ENCODE measurements at places on chromosomes 7 and 10.

- no peak for DNase-seq
These were observed 48.4 kb upstream of the ARHGAP21 start for GRCh38 chr10:24771943-24772694.

GRCh38 chr7:31476073-31476745, 37.7 kb upstream of the ITPRID1 start:
- no peak for DNase-seq

DNA sequence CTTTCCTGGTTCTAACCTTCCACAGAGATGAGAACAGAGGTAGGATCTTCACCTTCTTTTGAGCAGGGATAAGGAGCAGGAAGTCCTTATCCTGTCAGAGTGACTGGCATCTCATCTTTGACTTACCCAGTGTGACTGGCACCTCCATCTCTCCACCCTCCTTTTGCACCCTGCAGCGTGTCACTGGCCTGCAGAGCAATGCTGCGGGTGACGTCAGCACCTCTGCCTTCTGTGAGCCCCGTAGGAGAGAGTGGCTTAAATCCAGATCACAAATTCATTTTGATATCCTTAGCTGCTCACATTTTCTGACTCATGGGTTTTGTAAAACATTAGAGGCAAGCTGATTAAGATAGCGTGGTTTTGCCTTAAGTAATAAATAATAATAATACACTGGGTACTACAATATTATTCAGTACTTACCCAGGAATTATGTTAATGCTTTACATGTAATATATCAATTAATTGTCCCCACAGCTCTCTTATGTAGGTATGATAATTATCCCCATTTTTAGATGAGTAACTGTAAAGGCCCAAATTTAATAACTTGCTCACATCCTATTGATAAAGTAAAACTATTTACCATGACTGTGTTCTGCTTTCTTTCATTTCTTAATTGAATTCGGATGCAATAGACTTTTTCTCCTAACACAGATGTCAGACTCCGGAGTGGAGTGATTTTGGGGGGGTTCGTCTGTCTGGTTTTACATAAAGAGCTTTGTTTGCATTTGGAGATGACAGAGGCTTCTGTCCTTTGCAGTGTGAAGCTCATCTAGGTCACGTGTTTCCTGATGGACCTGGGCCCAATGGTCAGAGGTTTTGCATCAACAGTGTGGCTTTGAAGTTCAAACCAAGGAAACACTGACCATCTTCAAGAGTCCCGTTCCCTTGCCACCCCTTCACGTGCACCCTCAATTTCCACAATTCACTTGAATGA, 24.9 kb downstream of the MSRB2 start:
- no peak for DNase-seq

DNA sequence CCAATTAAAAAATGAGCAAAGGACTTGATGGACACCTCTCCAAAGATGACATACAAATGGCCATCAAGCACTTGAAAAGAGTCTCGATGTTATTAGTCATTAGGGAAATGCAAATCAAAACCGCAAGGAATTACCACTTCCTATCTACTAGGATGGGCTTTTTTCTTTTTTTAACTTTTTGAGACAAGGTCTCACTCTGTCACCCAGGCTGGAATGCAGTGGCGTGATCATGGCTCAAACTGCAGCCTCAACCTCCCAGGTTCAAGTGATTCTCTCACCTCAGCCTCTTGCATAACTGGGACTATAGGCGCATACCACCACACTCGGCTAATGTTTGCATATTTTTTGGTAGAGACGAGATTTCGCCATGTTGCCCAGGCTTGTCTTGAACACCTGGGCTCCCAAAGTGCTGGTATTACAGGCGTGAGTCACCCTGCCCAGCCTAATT, 13.6 kb downstream of the NKX1-2 start:
- peak; percentile 90 for DNase-seq

- peak; percentile 36 for DNase-seq
These were observed 23.7 kb downstream of the SRRM3 start for GRCh38 chr7:76225379-76225778.

DNA sequence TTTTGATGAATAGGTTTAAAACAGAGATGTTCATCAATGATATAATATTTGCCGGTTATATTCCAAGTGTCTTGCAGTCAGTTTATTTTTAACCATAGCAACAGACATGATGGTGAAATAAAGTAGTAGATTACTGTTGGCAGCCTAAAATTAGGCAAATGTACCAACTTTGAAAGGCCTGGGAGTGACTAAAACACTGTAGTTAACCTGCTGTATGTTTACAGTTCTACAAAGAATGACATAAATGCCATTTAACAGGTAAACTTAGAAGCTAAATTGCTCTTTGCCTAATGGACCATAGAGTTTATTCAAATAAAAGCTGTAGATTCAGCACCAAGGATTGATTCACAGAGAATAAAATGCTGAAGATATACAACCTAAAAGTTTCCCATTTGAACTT, 64.1 kb downstream of the PHTF2 start:
- DNase-seq: no peak

DNA sequence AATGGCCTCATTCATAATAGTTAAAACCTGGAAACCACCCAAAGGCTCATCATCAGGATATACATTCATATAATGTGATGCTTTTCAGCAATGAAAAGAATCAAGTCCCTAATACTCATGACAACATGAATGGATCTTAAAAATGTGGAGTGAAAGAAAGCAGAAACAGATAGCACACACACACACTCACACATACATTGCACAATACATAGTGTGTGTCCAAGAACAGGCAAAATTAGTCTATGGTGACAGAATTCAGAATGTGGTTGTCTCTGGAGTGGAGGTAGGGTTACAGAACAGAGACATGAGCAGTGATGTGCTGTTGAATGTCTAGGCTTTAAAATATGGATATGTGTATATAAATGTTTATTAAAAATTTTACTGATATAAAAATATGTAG, 419.9 kb upstream of the PCDH15 start:
- DNase-seq: no peak

DNA sequence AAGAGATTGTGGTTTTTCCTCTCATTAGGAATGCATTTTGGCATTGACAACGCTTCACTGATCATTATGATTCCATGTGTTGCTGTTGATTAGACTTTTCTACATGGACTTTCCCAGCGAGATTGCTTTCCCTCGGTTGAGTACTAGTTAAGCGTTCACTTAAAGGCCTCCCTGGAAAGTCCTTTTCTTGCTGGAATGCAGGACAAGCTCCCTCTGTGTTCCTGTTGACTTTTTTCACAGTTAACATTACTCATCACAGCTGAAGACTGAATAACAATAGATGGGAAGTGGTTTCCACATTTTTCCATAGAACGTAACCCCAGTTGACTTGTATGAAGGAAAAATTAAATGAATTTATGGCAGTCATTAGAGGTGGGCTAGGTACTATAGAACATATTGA, 2.6 kb upstream of the CAV1 start:
- peak; percentile 95 for DNase-seq

GRCh38 chr7:142584765-142585164, 164.5 kb upstream of the PRSS1 start:
- peak; percentile 67 for DNase-seq

- peak; percentile 69 for DNase-seq
These were observed 5.4 kb upstream of the MYPN start for GRCh38 chr10:68103901-68104300.

GRCh38 chr7:130400120-130400572, 19.9 kb downstream of the CPA1 start:
- no peak for DNase-seq

DNA sequence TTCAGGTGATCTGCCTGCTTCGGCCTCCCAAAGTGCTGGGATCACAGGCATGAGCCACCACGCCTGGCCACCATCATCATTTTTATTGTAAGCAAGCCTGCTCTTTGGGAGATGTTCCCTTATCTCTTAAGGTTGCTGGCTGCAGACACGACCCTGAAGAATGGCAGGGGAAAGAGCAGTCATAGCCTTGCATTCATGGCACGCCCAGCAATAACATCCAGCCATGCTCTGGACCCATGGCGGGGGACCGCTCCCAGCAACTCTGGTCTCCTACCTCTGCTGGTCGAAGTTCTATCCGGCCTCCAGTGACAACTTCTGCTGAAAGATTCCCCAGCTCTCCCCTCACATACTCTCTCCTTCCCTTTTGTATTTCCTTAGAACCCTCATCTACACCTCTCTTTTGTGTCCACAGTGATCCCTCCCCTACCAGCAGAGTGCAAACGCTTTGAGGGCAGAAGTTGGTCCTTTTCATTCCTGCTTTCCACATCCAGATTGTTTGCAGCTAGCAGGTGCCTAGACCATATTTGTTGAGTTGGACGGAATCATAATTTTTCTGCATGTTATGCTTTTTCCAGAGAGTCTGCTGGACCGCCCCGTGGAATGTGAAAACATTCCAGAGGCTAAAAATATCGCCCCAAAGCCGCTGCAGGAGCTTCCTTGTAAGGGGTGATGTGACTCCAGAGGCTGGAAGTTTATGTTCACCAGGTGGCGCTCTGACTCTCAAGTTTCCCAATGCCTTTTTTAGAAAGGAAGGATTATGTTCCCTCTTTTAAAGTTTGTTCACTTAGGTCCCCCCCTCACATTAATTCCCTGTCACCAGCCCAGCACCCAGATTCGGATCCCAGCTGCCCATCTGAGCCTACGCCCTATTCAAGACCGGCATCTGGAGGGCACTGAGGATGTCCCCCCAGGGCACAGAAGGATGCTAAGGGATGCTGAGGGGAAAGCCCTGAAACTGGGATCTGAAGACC, 4.3 kb upstream of the MARVELD1 start:
- peak; percentile 69 for DNase-seq

GRCh38 chr7:79593866-79594301, 140.4 kb upstream of the MAGI2 start:
- no peak for DNase-seq

- peak; percentile 77 for DNase-seq
These were observed 147.3 kb downstream of the ZNF33B start for GRCh38 chr10:42491001-42491592.

- DNase-seq: peak; percentile 96
These were observed 20.9 kb downstream of the TEX36 start for GRCh38 chr10:125661941-125662515.

- no peak for DNase-seq
These were observed 129.3 kb downstream of the FAM107B start for GRCh38 chr10:14645239-14645960.

DNA sequence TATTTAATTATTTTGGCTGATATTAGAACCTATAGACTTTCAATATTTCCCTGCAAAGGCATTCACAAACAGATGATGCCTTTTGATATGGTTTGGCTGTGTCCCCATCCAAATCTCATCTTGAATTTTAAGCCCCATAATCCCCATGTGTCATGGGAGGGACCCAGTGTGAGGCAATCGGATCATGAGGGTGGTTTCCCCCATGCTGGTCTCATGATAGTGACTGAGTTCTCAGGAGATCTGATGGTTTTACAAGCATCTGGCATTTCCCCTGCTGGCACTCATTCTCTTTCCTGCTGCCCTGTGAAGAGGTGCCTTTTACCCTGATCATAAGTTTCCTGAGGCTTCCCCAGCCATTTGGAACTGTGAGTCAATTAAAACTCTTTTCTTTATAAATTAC, 9.3 kb upstream of the PNLIPRP3 start:
- DNase-seq: no peak

DNA sequence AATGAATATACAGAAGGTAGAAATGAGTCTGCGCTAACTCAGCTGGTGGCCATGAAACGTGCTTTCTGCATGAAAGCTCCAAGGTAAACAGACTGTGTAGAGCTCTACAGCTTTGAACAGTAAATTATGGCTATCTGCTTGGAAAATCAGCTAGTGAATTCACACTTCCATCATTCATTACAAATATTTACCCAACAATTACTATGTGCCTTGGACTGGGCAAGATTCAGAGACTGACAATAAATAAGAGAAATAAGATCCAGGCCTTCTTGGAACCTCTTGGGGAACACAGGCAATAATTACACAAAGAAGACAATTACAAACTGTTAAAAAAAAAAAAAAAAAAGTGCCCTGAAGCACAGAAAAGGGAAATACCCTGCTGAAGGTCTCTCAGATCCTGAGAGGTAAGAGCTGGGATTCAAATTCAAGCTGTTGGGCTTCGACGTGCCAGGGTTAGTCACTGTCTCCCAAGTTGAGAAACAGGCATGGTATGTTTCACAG, 15.8 kb downstream of the TSPAN12 start:
- no peak for DNase-seq

- peak; percentile 69 for DNase-seq
These were observed 15.2 kb downstream of the PDZD8 start for GRCh38 chr10:117360016-117360415.

GRCh38 chr10:88879534-88880281, at the start of gene STAMBPL1:
Gene STAMBPL1 (plus strand): TSS chr10:88880245. CDS start chr10:88901709, 21,464 bp downstream.
- DNase-seq: no peak

DNA sequence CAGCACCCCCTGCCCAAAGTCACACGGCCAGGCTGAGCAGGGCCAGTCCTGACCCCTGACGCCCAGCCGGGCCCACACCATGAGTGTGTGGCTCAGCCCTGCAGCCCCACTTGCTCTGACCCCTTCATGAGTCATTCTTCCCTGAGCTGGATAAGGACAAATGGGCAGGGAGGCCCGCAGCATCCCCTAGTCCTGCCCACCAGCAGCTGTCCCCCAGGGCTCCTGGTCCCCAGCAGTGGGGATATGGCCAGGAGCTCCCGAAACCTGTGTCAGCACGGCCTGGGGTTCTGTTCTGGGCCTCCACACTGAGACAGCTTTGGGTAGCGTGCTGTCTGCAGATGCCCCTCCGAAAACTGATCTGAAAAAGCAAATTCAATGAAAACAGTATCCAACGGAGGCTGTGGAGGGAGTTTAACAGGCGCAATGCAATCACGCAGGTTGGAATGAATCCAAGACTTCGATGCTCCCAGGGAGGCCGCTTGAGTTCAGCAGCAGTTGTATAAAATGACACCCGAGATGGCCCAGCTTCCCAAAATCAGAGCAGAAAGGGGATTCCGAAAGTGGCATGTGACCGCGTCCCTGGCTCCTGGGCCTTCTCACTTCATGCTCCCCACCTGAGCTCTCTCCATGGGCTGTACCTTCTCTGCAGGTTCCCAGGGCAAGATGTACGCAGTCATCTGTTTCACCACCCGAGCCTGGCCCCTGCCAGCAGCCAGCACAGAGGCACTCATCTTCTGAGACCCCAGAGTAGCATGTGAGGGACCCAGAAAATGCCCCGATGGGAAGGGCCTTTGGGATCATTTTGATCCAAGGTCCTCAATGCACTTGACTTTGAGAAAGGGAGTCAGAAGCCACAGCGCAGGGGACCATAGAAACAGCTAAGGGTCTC, 214.1 kb downstream of the USP6NL start:
- DNase-seq: no peak

GRCh38 chr10:79274279-79275104, 72.8 kb upstream of the PPIF start:
- DNase-seq: no peak

DNA sequence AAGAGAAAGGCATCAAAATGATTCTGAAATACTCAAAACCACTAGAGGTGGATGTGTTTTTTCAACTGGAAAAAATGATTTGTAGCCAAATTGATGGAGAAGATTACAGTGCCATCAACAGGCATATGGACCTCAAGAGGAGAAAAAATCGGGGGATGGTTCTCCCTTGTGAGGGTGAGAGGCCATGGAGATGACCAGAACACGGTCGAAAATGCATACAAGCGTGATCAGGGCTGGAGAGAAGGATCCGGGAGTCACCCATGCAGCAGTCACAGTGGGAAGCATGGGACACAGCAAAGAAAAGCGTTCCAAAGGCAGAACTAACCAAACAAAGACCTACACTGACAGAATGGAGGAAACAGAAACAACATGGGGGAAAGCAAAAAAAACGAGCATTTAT, 80.3 kb downstream of the SLC37A3 start:
- DNase-seq: no peak

- DNase-seq: no peak
These were observed 158.6 kb upstream of the TCF7L2 start for GRCh38 chr10:112791447-112791846.

All from M059J (cell line).